ENCODE measurements at places on chromosomes 3 and 15.

- DNase-seq, result no peak
Measured at GRCh38 chr15:74460298-74460697, 662 bp downstream of the UBL7 start.

DNA sequence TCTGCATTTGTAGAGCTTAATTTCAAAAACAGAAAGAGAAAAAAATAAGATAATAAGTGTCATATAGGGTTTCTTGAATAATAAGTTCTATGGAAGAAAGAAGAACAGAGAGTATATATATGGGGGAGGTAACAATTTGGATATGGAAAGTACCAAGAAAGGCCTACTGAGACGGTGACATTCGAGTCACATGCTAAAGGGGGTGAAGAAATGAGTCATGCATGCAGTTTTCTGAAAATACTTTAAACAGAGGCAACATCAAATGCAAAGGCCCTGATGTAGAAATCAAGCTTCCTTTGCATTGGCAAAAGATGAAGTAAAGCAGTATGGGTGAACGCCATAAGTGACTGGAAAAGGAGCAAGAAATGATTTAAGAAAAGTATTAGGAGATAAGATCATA, 371.6 kb upstream of the ZNF385D start:
- no peak for DNase-seq

DNA sequence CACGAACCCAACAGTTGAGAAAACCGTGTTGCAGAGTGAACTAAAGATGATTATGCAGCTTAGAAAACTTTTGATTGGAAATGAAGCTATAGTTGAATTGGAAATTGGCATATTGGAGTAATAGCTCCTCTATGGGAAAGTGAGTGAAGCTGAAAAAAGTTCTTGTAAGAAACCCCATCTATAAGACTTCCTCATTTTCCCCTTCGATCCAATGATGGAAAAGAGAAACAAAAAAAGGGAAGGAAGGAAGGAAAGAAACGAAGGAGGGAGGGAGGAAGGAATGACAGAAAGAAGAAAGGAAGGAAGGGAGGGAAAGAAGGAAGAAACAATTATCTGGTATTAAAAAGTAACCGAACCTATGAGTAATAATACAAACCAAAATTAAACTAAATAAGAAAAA, 791.8 kb upstream of the NR2F2 start:
- no peak for DNase-seq

DNA sequence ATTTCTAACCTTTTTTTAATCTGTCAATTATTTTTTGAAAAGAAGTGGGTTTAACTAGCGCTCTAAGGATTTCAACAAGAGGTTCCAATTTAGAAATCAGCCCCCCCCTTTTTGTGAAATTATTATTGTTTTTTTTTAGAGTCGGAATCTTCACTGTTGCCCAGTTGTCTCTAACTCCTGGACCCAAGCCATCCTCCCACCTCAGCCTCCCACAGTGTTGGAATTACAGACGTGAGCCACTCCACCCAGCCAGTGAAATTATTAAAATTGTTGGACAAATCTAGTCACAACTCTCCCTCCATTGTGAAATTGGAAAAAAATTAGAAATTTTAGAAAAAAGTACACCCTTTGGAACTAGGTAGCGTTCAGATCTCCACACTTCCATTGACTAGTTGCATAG, 2.5 kb downstream of the AKAP13 start:
- no peak for DNase-seq

GRCh38 chr3:192253138-192253887, 474.0 kb downstream of the FGF12 start:
- DNase-seq, result no peak

DNA sequence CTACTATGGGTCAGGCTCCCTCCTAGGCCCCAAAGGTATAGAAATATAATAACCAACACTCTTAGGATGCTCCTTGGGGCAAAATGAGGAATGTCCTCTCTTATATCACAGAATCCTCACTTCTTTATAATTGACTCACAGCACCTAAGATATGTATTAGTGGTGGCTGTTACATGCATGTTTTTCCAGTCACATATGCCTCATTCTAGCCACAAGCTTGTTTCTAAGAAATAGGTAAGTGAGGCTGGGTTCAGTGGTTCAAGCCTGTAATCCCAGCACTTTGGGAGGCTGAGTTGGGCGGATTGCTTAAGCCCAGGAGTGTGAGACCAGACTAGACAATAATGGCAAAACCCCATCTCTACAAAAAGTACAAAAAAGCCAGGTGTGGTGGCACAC, 57.9 kb upstream of the PSMD6 start:
- DNase-seq, result no peak

GRCh38 chr3:73480187-73480672, 144.5 kb downstream of the PDZRN3 start:
- no peak for DNase-seq

GRCh38 chr3:128616516-128617269, 33.9 kb downstream of the RPN1 start:
- no peak for DNase-seq

GRCh38 chr15:51075826-51076523, 18.7 kb downstream of the TNFAIP8L3 start:
- no peak for DNase-seq

DNA sequence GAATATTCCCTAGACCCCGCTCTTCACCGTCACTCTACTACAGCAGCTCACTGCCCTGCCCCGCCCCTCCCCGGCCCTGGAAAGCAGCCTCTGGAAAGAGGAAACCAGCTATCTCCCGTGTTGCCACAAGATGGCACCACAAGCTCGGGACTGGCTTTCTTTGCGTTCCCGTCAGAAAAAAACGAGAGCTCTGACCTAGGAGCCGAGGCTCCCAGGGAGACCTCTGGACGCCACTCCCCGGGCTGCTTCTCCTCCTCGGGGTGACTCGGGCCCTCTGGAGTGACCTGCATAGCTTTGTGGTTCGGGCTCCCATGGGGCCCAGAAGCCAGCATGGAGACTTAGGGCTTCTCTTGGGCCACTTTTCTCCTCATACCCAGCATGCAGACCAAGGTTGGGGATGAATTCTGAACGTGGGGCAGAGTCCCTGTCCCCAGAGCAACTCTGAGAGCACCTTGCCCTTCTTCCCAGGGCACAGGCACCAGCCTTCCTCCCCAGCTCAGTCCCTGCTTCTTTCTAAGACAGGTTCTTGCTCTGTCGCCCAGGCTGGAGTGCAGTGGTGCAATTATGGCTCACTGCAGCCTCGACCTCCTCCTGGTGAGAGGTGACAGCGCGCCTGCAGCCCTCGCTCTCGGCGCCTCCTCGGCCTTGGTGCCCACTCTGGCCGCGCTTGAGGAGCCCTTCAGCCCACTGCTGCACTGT, 19.0 kb downstream of the STOML1 start:
- DNase-seq, result peak; percentile 62

- peak; percentile 56 for DNase-seq
Measured at GRCh38 chr3:52056521-52056967, at the start of gene DUSP7. Gene DUSP7, minus strand, starts transcription at chr3:52056571. Its CDS starts 205 bp downstream, at chr3:52056366.

DNA sequence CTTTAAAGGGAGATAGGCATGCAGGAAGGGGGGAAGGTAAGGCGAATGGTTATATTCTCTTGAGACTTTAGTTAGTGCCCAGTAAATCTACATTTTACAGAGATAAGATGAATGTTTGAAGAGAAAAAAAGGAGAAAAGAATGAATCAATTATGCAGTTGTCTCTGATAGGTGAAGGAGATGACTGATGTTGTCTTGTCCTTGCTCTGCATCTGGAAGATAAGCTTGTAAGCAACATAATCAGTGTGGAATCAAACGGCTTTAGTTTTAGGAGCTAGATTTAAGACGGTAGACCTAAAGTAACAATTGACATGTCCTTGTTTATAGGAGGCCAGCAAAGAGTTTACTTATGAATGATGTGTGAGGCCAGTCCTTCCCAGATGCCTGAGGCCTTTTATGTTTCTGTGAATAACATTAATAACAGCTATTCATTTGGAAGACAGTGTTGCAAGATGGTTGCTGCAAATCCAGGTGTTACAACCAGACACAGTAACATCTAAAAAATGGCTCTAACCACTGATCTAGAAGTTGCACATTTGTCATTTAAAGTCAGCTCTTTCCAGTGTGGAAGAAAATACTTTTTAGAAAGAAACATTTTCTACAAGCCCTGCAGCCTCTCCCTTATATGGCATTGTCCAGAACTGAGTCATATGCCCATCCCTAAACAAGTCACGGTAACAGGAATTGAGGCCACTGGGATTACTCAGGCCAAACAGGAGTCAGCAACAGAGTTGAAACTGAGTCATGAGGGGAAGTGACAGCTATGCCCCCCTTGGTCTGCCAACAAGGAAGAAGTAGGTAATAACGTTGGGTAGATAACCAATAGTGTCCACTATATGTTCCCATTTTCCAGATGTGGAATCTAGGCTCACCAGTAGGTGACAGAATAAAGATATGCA, 77.5 kb upstream of the FBN1 start:
- no peak for DNase-seq

GRCh38 chr15:65963911-65964482, 94.7 kb downstream of the RAB11A start:
- DNase-seq, result no peak

GRCh38 chr15:38535491-38536200, 29.0 kb downstream of the RASGRP1 start:
- DNase-seq, result no peak

DNA sequence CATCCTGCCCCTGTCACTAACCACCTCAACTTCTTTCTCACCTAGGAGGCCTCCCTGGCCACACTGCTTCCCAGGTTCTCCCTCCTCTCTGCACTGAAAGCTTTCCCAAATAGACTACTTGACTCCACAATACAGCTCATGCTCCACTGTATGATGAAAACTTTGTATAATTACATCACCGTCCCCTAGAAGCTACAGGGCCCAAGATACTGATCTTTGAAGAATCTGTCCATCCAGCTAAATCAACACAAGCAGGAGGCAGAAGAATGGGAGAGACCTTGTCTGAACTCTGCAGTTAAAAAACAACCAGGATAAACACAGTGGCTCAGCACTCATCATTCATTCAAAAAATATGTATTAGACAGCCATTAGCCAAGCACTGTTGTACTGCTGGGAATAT, 26.4 kb upstream of the RPS17 start:
- no peak for DNase-seq

DNA sequence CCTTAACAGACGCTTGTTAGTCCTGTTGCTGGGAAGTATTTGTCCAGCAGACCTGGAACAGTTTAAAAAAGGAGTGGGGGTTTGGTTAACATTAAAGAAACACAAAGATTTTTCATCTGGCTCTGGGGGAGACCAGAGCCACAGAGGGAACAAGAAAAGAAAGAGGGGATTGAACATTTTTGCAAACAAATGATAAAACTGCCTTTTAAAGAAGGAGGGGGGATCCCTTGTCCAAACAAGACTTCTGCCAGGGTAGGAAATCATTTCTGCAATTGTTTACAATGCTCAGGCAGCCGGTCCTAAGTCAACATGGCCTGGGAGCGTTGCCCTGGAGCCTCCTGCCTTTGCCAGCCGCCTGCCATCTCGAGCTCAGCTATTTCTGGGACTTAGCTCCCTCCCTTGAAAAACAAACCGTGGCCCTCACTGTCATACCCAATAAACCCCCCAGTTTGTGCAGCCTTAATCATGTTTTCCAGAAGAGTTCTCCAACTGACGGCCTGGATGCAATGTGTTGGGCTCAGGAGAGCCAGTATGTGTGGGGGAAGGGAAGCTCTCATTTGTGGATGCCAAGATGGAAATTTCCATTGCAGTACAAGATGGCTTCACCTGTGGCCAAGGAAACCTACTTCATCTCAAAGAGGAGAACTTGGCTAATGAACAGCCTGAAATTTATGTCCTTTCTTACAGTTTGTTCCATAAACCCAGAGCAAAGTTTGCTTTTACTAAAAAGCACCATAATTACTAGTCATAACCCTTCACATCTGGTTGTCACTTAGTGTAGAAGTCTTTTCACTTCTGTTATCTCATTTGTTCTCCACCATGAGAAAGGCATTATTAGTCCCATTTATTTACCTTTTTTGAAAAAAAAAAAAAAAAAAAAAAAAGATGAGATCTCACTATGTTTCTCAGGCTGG, 75.9 kb upstream of the RNU6-1 start:
- DNase-seq, result no peak

DNA sequence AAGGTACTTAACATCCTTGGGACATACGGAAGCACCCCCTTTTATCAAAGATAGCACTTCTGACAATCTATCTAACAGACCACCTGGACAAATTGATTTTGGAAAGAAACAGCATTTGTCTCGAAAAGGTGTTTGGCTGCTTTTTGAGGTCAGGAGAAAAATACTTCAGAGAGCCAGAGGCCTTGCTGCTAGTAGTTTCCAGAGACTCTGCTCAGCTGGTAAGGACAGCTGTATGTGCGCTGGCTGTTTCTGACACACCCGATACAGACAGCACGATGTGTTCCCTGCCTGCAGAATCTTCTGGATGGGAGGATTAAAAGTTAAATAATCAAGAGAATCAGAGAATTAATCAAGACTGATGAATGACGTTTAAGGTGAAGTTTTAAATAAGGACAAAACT, 15.6 kb upstream of the GYG1 start:
- DNase-seq, result no peak

DNA sequence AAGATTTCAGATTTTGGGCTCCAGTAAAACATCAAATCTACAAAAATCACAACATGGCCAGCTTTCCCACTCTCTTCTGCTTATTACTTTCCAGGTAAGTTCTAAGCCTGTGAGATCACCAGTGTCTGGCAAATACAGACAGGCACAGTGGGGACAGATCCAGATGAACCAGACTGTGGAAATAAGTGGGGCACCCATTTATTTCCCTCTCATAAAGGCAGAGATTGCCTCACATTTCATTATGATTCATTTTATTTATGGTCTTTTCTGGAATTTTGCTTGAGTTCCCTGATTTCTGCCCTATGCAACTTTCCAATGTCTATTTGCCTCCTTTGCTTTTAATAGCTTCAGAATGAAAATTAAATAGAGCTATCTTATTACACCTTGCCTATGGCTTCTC, 66.8 kb downstream of the GREM1 start:
- no peak for DNase-seq

- no peak for DNase-seq
Measured at GRCh38 chr3:131072099-131072559, 45.5 kb downstream of the NEK11 start.

Measured in effector CD4-positive, alpha-beta T cell (primary cell).